ENCODE measurements at places on chromosomes 13 and 19. TPM values are rescaled to one million over a fixed set of nuclear protein-coding genes. Genes with fewer than 3 reads are reported as not detected.

CALR3 gene
- not detected for total RNA-seq

KIR3DL2 gene
- not detected for total RNA-seq

CCNA1 gene
- 36.5 TPM for total RNA-seq

TEKTIP1 gene
- total RNA-seq: 1.0 TPM

CASP14 gene
- total RNA-seq: not detected
